Endodermal cell (in vitro differentiated cells): ENCODE measurements at places on chromosomes 13 and 19. TPM values are rescaled to one million over a fixed set of nuclear protein-coding genes. Genes with fewer than 3 reads are reported as not detected.
A peak's percentile ranks its signal among the peaks of the same experiment; 100 is the strongest.

- DNase-seq: no peak
Observed at GRCh38 chr13:31201341-31202031, 1.7 kb downstream of the B3GLCT start.

The SOX1 gene
- not detected in 2 replicates for total RNA-seq

GRCh38 chr13:19156013-19156825, 25.4 kb downstream of the TUBA3C start:
- DNase-seq: no peak

GRCh38 chr19:51458899-51459505, 748 bp upstream of the SIGLEC8 start:
- DNase-seq: no peak

- DNase-seq: no peak
Observed at GRCh38 chr19:43461303-43461702, 4.1 kb downstream of the LYPD3 start.

DNA sequence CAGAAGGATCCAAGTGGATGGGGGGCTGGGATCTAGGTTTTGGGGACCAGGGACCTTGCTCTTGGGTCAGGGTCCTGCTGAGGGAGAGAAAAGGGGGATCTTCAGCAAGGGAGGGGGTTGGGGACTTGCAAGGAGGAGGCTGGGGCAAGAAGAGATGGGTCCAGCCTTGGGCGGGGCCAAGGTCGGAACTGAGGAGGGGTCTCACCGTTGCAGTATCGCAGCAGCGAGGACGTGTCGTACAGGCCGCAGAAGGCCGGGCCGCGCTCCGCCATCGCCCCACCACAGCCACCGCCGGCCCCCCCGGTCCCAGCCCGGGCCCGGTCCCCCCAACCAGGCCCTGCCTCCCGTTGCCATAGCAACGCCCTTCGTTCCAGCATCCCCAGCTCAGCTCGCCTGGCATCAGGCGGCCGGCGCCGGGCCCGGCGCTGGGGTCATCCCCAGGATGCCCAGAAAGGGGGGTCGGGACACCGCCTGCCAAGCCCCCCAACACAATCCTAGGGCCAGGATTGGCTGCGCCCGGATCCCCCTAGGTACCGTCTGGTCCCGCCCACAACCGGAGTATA, 6.0 kb upstream of the EML2 start:
- DNase-seq: no peak

DNA sequence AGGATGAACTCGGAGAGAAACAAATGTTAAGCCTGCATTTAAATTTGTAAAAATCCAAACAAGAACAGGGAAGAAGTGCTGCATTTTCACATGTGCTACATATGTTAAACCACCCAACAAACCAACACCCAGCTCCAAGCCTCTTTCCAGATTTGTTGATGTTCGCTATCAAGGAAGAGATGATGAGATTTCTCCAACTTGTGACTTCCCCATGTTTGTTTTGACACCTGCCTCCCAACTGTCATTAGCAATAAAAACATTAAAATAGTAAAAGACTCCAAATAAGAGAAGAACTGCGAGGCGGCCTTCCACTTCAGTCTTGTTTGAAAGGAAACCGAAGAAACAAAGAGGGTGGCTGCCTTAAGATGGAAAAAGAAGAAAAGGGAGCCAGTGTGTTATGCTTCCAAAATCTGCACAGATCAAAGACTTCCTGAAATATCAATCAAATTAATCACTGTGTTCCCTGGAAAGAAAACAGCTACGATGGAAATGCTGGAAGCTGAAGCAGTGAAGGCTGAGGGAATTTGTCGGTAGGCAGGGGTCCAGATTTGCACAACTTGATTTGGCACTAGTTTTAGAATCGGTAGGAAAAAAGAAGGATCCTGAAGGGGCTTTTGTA, 14.0 kb upstream of the GGACT start:
- no peak for DNase-seq

- no peak for DNase-seq
Observed at GRCh38 chr19:40147693-40148347, 43.4 kb upstream of the MAP3K10 start.

The TMEM150B gene
- 0.29 and 0.73 TPM in 2 replicates for total RNA-seq

The MISP3 gene
- 1.4 to 7.5 TPM (median 1.7 TPM) in 3 replicates for total RNA-seq

- DNase-seq: no peak
Observed at GRCh38 chr13:95541911-95542474, 10.5 kb upstream of the CLDN10 start.

The RYR1 gene
- total RNA-seq: 0.45 to 2.1 TPM (median 0.84 TPM) in 3 replicates

The ZNF223 gene
- 2.4 to 9.4 TPM (median 9.3 TPM) in 3 replicates for total RNA-seq

The C19orf85 gene
- 2.3 and 3.1 TPM in 2 replicates for total RNA-seq

The IRGC gene
- total RNA-seq: not detected in 3 replicates

- DNase-seq: peak; percentile 63
Observed at GRCh38 chr19:49155820-49156346, 687 bp upstream of the HRC start.

- no peak for DNase-seq
Observed at GRCh38 chr19:31290931-31291590, 58.2 kb downstream of the TSHZ3 start.

DNA sequence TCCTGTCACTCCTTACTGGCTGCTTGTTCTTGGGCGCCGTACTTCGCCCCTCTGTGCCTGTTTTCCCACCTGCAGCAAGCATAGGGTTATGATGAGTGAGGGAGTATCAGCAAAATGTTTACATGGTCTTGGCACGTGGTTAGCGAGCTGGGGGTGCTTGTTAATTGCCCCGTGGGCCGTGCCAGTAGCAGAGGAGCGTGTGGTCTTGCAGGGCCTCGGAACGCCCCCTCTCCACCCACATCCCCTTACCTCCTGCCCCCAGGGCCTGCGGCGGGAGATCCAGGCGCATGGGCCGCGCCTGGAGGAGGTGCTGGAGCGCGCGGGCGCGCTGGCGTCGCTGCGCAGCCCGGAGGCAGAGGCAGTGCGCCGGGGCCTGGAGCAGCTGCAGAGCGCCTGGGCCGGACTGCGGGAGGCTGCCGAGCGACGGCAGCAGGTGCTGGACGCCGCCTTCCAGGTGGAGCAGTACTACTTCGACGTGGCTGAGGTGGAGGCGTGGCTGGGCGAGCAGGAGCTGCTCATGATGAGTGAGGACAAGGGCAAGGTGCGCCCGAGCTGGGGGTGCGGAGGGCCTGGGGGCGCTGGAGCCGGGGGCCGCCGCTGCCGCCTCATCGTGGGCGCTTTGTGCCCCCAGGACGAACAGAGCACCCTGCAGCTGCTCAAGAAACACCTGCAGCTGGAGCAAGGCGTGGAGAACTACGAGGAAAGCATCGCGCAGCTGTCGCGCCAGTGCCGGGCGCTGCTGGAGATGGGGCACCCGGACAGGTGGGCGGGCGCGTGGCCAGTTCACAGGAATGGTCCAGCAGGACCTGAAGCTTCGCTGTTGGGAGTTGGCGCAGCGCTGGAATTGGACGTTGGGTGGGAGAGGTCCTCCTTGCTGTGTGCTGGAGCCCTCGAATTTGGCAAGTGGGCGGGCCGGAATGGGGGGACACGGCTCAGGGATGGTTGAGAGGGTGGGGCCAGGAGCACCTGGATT, 22.5 kb upstream of the SHKBP1 start:
- DNase-seq: peak; percentile 86

DNA sequence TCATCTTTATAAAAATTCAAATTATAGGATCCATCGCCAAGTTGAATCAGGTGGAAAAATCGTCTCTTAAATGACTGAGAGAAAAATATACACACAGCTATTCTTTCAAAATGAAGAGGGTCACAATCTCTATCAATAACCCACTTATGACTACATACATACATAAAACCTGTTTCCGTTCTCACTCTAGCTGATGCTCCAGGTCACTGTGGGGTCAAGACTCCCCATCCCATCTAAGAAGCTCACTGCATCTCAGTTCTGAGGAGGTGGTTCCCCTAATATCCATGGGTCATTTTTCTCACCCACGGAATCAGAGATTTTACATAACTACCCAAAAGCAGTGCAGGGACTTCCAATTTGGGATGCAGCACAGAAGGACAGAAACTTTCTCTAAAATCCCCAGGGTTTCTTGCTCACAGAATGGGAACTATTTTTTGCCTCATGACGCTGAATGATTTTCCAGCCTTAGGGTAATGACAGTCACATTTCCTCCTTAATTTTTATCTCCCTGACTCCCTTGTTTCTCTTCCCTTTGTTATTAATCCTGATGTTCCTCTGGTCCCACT, 56.8 kb downstream of the DOCK9 start:
- no peak for DNase-seq

The MUC16 gene
- total RNA-seq: 0.23 to 0.55 TPM (median 0.40 TPM) in 3 replicates

- peak; percentile 70 for DNase-seq
Observed at GRCh38 chr19:13401388-13401787, 104.9 kb downstream of the CACNA1A start.

DNA sequence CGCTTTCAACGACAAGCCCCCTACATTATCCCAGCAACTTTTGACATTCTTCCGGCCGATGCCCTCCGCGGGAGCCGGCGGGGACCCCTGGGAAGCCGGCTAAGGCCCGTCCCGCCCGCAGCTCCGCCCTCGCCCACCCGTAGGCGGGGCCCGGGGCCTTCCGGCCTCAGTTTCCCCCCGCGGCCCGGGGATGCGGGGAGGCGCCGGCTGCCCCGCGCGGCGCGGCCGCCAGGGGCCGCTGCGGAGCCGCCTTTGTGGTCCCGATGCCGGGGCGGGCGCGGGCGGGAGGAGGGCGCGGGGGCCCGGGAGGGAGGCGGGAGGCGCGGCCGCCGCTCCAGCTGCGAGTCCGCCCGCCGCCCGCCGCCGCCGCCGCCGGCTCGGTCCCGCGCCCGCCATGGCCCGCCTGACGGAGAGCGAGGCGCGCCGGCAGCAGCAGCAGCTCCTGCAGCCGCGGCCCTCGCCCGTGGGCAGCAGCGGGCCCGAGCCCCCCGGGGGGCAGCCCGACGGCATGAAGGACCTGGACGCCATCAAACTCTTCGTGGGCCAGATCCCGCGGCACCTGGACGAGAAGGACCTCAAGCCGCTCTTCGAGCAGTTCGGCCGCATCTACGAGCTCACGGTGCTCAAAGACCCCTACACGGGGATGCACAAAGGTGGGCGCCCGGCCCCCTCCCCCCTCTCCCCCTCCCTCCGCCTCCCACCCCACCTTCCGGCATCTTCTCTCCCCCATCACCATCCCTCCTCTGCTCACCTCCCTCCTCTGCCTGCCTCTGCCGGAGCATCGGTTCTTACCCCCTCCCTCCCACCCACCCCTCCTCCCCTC, at the start of gene CELF5:
CELF5 (plus strand) TSS at position 316 of the 823 bp plus-strand sequence; CDS start at position 395, 79 bp downstream.
- DNase-seq: peak; percentile 85

DNA sequence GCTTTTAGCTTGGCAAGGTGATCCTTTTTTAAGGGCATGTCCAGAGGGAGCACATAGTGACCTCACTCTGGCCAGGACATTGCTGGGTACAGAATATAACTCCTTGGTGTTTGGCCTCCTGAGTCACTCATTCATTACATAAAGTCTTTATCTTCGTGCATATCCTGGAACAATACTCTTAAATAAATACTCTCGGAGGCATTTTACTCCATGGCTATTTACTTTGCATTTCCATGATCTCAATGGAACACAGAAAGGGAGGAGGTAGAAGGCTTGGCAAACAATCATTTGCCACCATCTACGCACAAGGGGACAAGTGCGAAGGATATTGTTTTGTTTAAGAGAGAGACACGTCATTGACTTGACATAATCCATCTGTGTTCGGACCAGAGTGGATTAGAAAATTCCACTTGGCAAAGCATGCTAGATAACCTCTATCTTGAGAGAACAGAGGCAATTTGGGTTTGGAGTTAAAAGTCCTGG, 210.0 kb downstream of the IRS2 start:
- no peak for DNase-seq
